Cerebellum (tissue), 4 donors: ENCODE measurements at places on chromosomes 5 and 9. TPM values are rescaled to one million over a fixed set of nuclear protein-coding genes. Genes with fewer than 3 reads are reported as not detected.
A peak's percentile ranks its signal among the peaks of the same experiment; 100 is the strongest.

FAT2 gene
- total RNA-seq = 24.0 TPM

IRX4 gene
- total RNA-seq = 0.27 TPM

TAF1L gene
- total RNA-seq = not detected

ORM2 gene
- not detected for total RNA-seq

KCNIP1 gene
- total RNA-seq = 23.3 TPM

FAM114A2 gene
- 22.6 TPM for total RNA-seq

SLC25A2 gene
- total RNA-seq = 0.36 TPM

PKN3 gene
- total RNA-seq = 4.2 TPM

KCNMB1 gene
- total RNA-seq = 0.09 TPM

COL23A1 gene
- 4.5 TPM for total RNA-seq

C9orf153 gene
- total RNA-seq = 1.6 TPM

DNAI1 gene
- total RNA-seq = 13.2 TPM

CTSV gene
- 1.3 TPM for total RNA-seq

LCN10 gene
- not detected for total RNA-seq

IFNA1 gene
- not detected for total RNA-seq

FIBCD1 gene
- 4.1 TPM for total RNA-seq

GRCh38 chr5:56350597-56351170 lies 117.6 kb upstream of the ANKRD55 start:
- DNase-seq = no peak

DNA sequence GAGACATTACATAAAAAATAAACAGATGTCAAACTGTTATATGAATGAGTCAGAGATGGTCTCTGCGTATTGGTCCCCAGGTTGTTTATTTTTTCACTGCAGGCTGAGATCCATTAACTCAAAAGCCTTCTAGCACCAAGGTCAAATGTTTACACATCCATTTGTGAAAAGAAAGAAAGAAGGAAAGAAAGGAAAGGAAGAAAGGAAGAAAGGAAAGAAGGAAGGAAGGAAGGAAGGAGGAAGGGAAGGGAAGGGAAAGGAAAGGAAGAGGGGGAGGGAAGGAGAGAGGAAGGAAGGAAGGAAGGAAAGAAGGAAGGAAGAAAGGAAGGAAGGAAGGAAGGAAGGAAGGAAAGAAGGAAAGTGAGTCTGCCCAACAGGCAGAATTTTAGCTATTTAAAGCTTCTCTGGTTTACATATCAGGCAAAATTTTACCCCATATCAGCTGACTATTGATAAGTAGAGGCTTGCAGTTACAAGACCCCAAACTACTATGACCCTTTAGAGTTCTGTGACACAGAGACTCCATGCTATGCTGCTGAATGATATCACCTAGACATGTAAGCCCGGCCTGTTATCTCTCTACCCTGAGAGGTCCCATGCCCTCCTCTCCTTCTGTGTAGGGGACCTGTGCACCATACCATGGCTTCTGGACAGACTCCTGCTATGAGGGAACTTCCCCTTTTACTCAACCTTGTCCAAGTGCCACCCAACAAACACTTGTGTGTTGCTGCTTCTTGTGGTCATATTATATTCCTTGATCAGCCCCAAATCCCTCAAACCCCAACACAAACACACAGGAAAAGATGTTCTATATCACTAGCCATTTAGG lies 59.0 kb downstream of the DRD1 start:
- DNase-seq = no peak

DNA sequence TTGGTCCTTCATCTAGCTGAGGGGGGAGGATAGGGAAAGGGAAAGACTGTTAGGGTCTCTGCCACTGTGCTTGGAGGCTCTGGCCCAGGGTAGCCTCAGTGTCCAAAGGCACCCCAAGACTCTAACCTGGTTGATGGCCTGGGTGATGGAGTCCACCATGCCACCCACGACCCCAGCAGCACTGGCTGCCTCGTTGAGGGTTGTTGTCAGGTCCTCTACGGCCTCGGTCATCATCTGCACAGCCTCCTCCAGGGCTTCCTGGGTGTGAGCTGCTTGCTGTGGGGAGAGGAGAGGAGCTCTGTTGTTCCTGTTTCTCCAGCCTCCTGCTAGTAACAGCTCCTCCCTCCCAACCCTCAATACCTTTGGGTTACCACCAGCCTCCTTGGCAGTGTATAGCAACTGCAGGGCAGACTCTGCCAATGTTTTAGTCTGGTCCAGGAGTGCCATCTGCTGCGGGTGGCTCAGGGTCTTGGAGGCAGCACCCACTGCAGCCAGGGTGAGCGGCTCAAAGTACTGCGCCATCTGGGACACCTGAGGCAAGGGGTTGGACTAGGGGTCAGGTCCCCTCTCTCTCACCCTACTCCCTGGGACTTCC lies 16.2 kb upstream of the TPM2 start:
- DNase-seq = peak; percentile 84

DNA sequence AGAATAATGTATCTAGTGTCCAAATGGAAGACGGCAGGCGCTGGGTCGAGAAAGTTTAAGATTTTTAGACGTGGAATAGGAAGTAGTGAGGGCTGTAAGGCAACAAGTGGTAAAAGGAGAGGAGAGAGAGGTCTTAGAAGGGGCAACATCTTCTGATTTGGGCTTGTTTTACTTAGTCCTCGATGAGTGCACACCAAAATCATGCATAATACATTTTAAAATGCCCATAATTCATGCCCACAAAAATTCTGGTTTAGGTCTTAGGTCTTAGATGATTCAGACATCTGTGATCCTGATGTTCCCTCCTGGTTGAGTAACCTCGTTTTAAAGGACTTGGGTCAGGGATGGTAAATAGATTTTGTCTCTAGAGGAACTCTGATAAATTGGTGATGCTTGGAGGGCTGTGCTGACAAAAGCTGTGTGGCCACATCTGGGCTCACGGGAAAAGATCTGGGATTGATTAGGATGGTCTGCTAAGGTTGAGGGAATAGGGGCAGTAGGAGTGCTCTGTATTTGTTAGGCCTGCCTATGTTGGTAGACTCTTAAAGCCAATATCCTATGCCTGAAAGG lies 476.3 kb downstream of the CCDC171 start:
- no peak for DNase-seq

- DNase-seq = no peak
Measured at GRCh38 chr5:125750861-125751186, 672.4 kb upstream of the GRAMD2B start.

GRCh38 chr9:134059661-134060395 lies 8.0 kb downstream of the BRD3 start:
- DNase-seq = no peak

GRCh38 chr9:89942643-89943042 lies 337.8 kb downstream of the GADD45G start:
- DNase-seq = no peak

GRCh38 chr9:108618906-108619550 lies 236.8 kb downstream of the ACTL7B start:
- DNase-seq = no peak

GRCh38 chr5:74020503-74020902 lies 394.5 kb downstream of the ARHGEF28 start:
- no peak for DNase-seq

- DNase-seq = no peak
Measured at GRCh38 chr5:7047511-7048261, 334.5 kb downstream of the TENT4A start.

DNA sequence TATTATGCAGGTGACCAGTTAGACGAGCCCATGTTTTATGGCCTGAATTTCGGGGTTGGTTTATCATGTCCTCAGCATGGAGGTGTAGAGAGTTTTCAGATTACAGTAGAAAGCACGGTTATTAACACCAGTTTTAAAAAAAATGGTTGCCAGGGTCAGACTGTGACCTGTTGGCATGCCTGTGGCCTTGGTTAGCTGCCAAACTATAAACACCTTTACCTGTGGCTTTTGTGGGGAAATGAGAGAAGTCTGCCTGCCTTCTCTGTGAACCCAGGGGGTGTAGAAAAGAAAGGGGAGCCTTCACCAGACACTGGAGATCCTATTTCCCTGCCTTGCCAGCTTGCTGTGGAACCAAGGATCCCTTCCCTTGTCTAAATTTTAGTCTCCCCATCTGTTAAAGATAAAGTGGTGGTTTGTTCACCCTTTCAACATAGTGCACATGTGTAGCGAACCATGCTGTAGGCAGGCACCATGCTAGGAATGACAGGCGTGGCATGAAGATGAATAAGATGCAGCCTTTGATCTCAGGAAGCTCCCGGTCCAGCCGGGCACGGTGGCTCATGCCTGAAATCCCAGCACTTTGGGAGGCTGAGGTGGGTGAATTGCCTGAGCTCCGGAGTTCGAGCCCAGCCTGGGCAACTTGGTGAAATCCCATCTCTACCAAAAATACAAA lies 6.1 kb upstream of the PHF19 start:
- no peak for DNase-seq

DNA sequence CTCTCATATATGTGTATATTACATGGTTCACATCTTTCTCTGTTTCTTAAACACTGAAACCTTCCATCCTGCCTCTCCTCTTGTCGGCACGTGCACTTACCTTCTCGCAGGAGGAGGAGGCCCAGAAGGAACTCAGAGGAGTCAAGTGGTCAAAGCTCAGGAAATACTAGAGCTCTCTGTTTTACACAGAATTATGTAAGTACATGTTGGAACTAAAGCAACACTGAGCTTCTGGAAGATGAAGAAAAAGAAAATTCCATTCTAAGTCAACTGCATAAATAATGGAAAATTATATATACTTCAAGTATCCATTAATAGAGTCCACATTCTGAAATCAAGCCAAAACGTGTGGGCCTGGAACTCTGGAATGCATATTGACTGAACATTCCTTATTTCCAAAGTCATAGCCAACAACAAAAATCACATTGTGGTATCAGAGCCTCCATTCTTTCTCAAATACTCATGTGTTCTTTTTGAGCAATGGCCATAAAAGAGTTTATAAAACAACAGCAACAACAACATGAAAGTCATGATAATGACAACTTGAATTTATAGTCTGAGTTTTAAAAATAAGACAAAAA lies 121.5 kb upstream of the RAI14 start:
- DNase-seq = no peak

GRCh38 chr5:167835146-167835545 lies 456.3 kb upstream of the WWC1 start:
- DNase-seq = no peak

DNA sequence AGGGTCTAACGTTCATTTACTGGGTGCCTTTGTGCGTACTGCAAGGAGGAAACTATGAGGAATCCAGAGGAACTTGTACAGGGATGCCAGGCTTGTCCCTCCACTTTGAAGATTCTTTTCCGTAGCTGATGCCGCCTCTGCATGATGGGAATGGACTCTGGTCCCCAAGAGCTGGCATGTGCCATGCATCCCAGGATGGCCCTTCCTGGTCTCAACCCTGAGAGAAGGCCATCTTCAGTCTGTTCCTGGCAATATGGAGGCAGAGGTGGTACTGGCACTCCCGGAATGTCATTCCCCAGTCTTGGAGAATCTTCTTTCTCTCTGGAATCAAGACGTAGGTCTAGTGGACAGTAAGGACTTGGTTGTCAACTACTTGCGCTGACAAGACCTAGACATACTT lies 61.5 kb downstream of the BASP1 start:
- no peak for DNase-seq

DNA sequence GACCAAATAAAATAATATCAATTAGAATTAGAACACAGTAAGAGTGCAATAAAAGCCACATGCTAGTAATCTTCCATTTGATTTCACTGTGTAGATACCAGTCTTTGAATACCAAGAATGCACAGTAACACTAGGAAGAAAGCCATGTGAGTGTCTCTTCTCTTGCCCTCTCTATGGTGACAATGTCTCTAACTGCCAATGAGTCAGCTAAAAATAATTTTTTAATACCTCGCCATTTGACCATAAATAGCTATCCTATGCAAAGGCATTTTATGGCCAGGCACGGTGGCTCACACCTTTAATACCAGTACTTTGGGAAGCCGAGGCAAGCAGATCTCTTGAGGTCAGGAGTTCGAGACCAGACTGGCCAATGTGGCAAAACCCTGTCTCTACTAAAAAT lies 30.6 kb downstream of the EDIL3 start:
- DNase-seq = no peak

DNA sequence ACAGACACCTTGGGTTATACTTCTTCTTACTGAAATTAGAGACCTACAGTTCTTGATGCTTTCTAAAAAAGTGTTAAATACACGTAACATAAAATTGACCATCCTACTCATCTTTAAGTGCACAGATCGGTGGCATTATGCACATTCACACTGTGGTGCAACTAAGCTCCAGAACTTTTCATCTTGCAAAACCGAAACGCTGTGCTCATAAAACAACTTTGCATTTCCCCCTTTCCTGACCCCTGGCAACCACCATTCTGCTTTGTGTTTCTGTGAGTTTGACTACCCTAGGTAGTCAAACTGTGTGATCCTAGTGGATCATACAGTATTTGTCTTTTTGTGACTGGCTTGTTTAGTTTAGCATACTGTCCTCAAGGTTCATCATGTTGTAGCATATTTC lies 3.9 kb downstream of the MVB12B start:
- no peak for DNase-seq

GRCh38 chr9:4174546-4175175 lies 125.2 kb downstream of the GLIS3 start:
- DNase-seq = no peak

DNA sequence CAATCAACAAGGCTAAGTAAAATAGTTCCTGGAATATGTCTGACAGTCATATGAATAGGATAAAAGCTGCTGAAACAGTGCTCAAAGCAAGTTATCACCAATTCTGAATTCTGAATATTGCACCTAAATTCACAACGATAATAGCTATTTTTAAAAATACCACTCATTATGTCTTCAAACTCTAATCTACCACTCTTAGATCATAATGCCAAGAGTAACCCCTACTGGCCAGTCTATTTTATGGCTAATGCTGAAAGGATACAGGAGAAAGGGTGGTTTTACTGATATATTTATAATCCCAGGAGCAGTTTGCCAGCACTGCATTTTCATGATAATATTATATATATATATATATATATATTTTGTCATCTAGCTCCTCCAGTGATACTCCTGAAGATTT lies 232.8 kb downstream of the PDE4D start:
- peak; percentile 2 for DNase-seq

DNA sequence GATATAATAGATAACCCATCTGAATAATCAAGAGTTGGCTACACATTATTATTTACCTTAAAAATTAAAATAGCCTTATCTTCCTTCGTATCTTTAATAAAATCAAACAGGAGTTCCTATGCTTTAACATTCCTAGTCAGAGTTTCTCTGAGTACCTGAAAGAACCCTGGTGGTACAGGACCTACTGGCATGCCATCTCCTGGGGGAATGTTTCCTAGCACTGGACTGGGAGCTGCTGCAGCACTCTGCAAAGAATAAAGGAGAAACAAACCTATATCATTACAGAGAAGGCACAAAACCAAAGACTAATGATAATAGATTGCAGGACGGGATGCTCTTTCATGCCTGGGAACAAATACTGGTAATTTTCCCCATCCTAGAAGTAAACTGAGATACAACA lies 119.5 kb upstream of the ACOT12 start:
- no peak for DNase-seq

DNA sequence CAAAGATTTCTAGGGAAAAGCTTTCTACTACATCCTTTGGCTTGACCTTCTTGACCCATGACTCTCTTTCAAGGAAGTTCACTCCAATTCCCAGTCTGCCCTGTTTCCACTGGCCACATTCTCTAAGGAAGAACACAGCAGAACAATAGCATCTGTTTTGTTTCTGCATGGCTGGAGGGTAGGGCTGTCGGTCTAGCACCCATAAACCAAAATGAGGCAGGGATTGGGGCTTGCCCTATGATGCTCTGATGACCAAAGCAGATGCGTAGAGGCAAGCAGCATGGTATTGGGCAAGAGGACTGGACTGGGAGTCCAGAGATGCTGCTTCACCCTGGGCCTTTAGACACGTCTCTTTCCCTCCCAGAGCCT lies 24.1 kb downstream of the GOLGA2 start:
- peak; percentile 45 for DNase-seq
